Posterior cingulate gyrus (tissue), 11 donors: ENCODE measurements at places on chromosomes 1 and 21.

DNA sequence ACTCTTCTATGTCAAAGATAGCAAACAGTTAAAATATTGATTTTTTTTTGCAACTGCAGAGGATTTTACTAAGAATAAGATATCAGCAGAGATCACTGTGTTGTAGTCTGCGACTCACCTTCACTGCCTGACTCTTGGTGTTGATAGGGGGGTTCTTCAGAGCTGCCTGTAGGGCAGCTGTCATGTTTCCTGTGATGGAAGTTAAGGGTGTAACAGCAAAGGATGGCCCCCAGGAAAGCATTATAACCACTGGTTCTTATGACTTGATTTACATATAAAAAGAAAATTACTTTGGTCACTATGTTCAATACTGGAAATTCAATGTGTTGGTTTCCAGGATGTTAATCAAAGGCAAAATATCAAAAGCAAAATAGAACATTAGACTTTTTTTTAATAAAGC, 2.6 kb downstream of the ARPC5 start:
- DNase-seq: no peak

DNA sequence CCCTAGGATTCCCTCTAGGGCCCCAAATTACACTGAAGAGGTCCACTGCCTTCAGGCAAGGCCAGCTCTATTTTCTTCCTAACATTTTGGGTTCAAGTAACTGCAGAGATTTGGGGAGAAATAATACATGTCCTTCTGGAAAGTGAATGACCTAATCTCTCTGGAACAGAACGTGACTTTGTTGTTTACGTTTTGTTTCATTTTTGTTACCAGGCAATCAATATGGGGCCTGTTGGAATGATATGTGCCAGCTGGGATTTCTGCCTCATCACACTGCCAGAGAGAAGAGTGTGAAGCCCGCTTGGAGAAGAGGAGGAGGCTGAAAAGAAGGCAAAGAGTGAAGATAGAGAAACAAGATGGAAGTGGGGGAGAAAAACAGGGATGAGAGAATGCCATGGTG, 116.7 kb downstream of the FASLG start:
- DNase-seq: no peak

DNA sequence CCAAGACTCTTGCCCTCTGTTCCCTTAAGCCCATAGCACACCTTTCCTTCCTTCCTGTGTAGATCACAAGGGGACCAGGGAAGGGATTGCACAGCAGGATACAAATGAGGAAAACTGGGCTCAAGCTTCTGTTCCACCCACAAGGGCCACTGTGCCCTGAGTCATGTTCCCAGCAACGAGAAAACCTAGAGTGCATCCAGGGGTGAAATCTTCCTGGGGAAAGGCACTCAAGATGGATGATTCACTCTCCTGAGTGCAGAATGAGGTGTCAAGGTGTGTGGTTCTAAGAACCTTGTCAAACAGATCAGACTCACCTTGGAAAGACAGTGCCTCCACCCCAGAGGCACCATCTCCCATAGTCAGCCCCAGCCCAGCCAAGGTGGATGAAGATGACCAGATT, 40.7 kb upstream of the EYA3 start:
- DNase-seq: no peak

DNA sequence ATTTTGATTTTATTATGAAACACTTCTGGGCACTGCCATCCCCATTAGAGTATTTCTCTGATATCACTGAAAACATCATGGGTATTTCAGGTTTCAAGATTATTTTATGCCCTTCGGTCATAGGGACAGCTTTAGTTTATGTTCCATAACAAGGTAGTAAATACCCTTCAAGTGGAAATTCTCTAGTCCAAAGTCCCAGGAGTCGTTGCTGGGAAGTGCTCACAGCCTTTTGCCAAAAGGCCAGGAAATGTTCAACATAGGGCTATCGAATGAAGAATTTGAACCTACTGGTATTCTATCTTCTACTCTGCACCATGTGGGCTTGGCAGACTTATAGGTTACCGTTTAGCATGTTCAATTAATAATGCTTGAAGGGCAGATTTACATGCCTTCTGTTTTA, 7.7 kb upstream of the MFSD2A start:
- no peak for DNase-seq

DNA sequence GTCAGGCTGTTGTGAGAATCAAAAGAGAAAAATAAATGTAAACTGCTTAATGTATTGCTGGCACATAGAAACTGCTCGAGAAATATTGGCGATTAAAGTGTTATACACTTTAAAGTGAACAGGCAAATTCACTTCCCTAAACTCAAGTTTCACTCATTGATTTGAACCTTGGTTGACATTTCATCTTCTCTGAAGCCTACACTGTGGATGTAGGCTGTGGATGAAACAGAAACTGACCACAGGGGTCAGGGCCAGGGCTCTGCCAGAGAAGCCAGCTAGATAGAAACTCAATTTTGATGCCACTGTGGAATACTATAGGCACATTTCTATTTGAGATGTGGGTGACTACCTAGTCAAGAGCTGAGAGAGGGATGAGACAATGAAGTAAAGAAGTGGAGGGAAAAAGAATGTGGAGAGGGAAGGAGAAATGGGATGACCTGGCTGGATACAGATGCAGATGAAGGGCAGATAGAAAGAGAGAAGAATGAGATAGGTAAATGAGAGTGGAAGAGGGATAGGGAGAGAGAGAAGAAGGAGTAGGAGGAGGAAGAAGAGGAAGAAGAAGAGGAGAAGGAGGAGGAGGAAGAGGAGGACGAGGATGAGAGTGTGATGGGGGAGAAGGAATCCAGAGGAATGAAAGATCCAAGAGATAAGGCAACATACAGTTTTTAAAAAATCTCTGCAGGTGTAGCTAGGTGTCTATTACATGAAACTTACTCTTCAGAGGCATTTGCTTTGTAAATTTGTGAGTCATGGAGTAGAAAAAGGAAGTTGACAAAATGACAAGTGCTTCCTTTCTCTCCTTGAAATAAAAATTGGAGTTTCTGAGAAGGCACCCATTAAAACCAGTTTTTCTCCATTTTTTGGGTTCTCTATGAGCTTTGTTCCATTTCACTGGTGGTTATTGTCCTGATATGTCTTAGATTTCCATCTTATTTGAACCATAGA, 17.4 kb upstream of the CD1D start:
- DNase-seq: no peak
